Common myeloid progenitor, CD34-positive (primary cell): ENCODE measurements at places on chromosomes 1 and 21.
A peak's percentile ranks its signal among the peaks of the same experiment; 100 is the strongest.

GRCh38 chr1:99580451-99580850, 65.5 kb upstream of the PALMD start:
- no peak for DNase-seq

GRCh38 chr1:167911413-167911812, 2.5 kb downstream of the ADCY10 start:
- DNase-seq = no peak

- DNase-seq = no peak
These were observed 5.8 kb upstream of the PHC2 start for GRCh38 chr1:33436557-33437285.

DNA sequence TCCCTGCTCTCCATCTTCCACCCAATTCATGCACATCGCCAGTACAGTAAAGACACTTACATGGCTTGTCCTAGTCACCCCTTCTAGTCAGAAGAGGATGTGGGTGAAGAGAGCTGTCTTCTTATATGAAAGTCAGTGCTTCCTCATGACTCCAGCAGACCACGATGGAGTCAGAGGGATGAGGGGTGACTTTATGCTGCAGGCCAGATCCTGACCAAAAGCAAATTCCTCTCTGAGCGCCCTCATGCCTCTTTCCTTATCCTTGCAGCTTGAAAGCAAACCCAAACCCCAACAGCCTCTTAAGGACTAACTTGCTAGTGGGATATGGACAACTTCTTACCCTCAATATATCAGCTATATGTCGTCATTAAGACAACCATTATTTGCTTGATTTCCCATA, 348.2 kb upstream of the DUSP10 start:
- DNase-seq = no peak

DNA sequence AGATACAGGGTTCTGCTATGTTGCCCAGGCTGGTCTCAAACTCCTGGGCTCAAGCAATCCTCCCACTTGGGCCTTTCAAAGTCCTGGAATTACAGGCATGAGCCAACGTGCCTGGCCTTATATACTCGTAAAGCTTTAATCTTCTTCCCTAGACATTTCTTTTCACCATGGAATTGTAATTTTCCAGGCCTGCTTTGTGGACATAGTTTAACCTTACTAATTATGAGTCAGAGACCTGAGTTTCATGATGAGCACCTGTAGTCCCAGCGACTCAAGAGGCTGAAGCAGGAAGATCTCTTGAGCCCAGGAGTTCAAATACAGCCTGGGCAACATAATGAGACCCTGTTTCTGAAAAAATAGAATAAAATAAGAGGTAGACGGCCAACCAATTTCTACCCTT, 12.3 kb downstream of the PATJ start:
- DNase-seq = no peak

- DNase-seq = no peak
These were observed 36.1 kb downstream of the TRIM11 start for GRCh38 chr1:228370439-228370940.

DNA sequence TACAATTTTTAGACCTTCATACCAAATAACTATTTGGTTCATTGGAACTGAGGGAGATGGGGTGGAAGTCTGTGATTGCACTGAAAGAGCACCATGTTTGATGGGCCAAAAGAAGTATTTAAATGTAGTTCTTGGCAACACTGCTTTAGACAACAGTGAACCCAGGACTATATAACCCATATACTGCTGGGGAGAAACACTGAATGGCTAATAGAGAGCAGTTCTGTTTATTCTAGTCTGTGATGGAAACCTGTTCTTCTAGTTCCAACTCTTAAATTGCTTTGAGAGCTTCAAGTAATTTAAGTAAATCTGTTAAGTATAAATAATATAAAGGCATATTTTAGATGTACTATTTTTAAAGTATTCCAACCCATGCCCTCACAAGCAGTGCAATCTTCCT, 96.3 kb downstream of the NIBAN1 start:
- DNase-seq = no peak

DNA sequence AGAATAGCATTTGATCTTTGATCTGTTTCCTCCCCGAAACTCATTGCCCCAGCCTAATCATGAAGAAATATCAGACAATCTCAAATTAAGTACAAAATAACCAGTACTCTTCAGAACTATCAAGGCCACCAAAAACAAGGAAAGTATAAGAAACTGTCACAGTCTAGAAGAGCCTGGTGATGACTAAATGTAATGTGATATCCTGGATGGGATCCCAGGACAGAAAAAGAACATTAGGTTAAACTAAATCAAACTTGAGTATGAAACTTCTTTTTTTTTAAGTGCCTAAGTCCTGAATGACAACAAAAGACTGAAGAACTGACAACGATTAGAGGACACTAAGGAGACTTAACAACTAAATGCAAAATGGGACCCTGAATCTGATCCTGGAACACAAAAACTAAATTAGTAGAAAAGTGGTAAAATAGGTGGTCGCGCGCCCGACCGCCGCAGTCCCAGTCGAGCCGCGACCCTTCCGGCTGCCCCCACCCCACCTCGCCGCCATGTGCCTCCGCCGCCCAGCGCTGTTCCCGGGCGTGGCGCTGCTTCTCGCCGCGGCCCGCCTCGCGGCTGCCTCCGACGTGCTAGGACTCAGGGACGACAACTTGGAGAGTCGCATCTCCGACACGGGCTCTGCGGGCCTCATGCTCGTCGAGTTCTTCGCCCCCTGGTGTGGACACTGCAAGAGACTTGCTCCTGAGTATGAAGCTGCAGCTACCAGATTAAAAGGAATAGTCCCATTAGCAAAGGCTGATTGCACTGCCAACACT, 5.5 kb upstream of the PRKAB2 start:
- DNase-seq = peak; percentile 64
